ENCODE measurements at places on chromosomes 2 and 18.
A peak's percentile ranks its signal among the peaks of the same experiment; 100 is the strongest.

- no peaks in the 10 kb centered on the region for H3K36me3 ChIP-seq
- no peak overlapping the region for H3K4me3 ChIP-seq
- H3K27ac ChIP-seq: no peak overlapping the region
- DNase-seq: no peak
- no peaks in the 10 kb centered on the region for H3K27me3 ChIP-seq
These were observed 1956.0 kb upstream of the LRRTM1 start for GRCh38 chr2:82260521-82260920.

GRCh38 chr18:63216516-63217311 is 102.9 kb downstream of the BCL2 start:
- no peaks in the 10 kb centered on the region for H3K27me3 ChIP-seq
- H3K27ac ChIP-seq: no peak overlapping the region
- H3K4me3 ChIP-seq: no peak overlapping the region
- H3K4me1 ChIP-seq: no peaks in the 10 kb centered on the region
- no peak for DNase-seq

GRCh38 chr18:47587587-47587986 is 336.1 kb upstream of the SKOR2 start:
- no peaks in the 10 kb centered on the region for H3K4me1 ChIP-seq
- H3K27me3 ChIP-seq: peaks cover 4% of the 10 kb centered on the region
- H3K27ac ChIP-seq: no peak overlapping the region
- no peak for DNase-seq

GRCh38 chr2:147600223-147600622 is 244.6 kb upstream of the ACVR2A start:
- no peak overlapping the region for H3K27ac ChIP-seq
- no peaks in the 10 kb centered on the region for H3K36me3 ChIP-seq
- no peaks in the 10 kb centered on the region for H3K4me1 ChIP-seq
- no peaks in the 10 kb centered on the region for H3K27me3 ChIP-seq

DNA sequence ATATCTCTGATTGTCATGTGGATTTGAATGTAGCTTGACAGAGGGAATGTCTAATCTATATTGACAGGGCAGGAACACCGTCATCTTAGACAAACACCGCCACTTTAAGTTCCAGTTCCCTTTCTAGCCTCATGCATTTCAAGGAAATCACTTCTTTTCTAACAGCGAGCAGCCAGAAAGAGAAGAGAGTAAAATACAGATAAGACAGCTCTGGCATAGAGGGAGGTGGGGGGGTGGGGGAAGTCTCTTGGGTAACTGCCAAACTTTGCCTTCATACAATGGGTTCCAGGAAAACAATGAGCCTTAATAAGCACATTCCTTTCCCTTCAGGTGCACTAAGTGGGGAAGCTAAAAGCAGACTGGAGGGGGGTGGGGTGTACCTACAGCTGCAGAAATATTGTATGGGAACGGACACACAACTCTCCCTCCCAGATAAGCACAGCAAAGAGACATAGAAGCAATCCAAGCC is 37.2 kb downstream of the CASP10 start:
- H3K36me3 ChIP-seq: no peaks in the 10 kb centered on the region
- no peaks in the 10 kb centered on the region for H3K27me3 ChIP-seq
- DNase-seq: no peak
- H3K4me1 ChIP-seq: peaks cover 11% of the 10 kb centered on the region

DNA sequence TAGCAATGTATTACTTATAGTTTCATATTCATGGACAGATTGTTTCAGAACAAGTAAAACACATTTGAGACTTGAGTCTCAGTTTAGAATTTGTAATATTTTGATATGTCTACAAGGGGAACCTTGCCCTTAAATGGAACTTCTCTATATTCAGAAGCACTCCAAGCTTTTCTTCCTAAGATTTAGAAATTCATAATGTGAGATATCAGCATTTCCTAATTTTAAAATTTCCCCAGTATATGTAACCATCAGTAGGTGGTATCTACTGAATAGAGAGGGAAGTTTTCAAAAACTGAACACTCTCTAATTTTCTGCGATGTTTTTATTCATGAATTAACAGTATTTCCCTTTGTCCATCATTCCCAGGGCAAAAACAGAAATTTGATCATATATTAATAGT is 7.6 kb downstream of the ANKRD62 start:
- no peak overlapping the region for H3K4me3 ChIP-seq
- no peaks in the 10 kb centered on the region for H3K36me3 ChIP-seq
- no peak for DNase-seq
- H3K27ac ChIP-seq: no peak overlapping the region

DNA sequence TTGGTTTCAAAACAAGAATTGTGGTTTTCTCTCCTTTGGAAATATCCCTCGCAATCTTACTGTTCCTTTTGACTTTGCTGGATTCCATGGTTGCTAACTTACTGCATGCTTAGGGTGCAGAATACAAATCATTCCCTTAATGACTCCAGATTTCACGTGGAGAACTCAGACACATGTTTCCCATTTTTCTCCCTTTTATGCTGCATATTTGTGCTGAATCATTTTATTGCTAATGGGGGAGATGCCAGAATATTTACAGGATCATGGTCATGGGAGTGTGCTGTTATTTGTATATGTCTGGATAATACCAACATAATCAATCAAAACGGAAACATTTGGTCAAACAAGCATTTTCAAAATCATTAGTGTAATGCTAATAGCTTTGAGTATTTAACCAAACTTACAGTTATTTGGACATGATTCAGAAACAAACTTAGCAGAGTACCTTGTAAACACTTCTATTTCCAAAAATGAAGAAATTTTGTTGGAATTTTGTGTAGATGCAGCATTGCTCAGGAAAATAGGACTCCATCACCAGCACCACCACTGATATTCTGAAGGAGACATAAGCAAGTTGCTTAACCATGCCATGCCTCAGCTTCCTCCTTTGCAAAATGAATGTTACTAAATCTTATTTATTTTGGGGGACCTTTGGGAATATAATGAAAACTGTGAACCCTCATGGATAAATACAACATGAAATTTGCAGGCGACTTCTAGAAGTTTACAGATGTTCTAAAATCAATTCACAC is 122.5 kb upstream of the RND3 start:
- no peak overlapping the region for H3K4me3 ChIP-seq
- no peaks in the 10 kb centered on the region for H3K36me3 ChIP-seq
- DNase-seq: no peak
- peaks cover 10% of the 10 kb centered on the region for H3K4me1 ChIP-seq
- peak overlapping the region; percentile 20 for H3K27ac ChIP-seq

- no peak for DNase-seq
- no peak overlapping the region for H3K4me3 ChIP-seq
- no peak overlapping the region for H3K27ac ChIP-seq
- H3K36me3 ChIP-seq: no peaks in the 10 kb centered on the region
- no peaks in the 10 kb centered on the region for H3K27me3 ChIP-seq
These were observed 42.9 kb upstream of the SNED1 start for GRCh38 chr2:240955306-240956170.
